Pancreas (tissue), 10 donors: ENCODE measurements at places on chromosomes 3 and 15. TPM values are rescaled to one million over a fixed set of nuclear protein-coding genes. Genes with fewer than 3 reads are reported as not detected.

Gene CD80
- 0.42 TPM for total RNA-seq

Gene TOP2B
- 35.2 TPM for total RNA-seq

Gene MKRN3
- total RNA-seq: 0.43 TPM

Gene COL8A1
- 10.1 TPM for total RNA-seq

Gene ITIH4
- 168 TPM for total RNA-seq

Gene SLC9C1
- not detected for total RNA-seq

Gene PDIA5
- total RNA-seq: 27.9 TPM

Gene PXYLP1
- 6.7 TPM for total RNA-seq

Gene FAM81A
- total RNA-seq: 0.57 TPM

Gene GOLGA6L7
- not detected for total RNA-seq

Gene CCDC80
- total RNA-seq: 74.6 TPM

Gene CYP8B1
- not detected for total RNA-seq

Gene HYAL1
- 3.1 TPM for total RNA-seq

Gene AADACL2
- total RNA-seq: not detected

Gene HIGD1A
- total RNA-seq: 27.4 TPM

Gene AMIGO3
- total RNA-seq: not detected

Gene PLA2G4D
- not detected for total RNA-seq

Gene CPNE4
- total RNA-seq: 0.14 TPM

Gene HHATL
- 2.5 TPM for total RNA-seq
